NCI-H1417 treated with DMSO at 0.1 percent for 48 hours (cell line): ENCODE measurements at places on chromosomes 11 and 22.

DNA sequence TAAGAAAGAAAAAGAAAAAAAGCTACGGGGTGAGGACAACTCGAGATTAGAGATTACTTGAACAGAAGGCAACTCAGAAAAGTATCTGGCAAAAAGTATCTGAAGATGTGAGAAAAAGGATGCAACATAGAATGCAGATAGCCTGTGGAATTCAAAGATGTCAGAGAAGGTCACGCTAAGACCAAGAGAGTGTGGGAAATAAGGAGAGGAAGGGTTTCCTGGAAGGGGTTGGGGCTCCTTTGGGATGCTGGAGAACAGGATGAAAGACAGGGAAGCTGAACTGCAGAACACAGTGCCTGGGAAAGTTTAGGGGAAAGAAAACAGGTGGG, 1.2 kb downstream of the GUCY1A2 start:
- DNase-seq = no peak

GRCh38 chr22:48600681-48601080, 1227.0 kb downstream of the BRD1 start:
- no peak for DNase-seq

DNA sequence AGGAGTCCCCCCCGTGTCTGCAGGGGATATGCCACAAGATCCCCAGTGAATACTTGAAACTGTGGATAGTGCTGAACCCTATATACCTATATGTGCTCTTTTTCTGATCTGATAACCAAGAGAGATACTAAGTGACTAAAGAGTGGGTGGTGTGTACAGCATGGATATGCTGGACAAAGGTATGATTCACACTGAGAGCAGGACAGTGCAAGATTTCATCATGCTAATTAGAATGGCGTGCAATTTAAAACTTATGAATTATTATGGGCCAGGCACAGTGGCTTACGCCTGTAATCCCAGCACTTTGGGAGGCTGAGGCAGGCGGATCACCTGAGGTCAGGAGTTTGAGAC, 90.2 kb upstream of the ALKBH3 start:
- DNase-seq = no peak

DNA sequence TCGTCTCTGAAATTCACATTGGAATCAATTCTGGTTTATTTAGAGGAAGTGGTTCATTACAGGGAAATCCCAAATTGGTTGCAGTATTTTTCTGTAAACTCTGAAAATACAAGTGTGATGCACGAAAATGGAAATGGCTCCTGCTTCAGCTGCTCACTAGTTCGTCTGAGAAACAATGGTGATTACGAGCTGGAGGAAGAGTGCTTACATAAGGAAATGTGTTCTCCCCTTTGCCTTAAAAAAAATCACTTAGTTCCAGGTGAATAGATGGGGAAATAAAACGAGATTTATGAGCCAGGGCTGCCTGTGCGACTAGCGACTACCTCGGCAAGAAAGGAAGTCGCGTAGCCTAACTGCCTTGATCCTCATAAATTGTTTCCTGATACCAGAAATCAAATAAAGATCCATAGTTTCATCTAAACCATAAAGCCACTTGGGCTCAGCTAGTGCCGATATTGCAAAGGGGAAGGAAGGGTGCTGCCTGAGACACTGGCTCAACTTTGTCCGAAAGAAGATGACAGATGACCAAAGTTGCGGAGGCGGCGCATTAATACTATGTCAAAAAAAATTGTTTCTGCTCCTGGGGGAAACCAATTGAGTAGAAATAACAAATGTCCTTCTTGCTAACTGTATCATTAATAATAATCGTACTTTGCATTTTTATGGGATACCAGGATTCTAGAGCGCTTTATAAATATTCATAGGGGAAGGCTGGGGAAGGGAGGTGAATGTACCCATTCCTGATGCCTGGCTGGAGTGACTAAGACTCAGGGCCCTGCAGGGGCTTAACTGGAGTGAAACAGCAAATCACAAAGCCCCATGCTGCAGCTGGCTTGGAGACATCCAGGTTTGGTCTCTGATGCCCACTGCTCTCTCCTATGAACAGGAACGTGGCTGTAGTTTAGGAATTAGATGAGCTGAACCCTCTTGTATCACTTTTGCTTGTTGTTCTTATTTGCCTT, 185.7 kb downstream of the BLID start:
- no peak for DNase-seq

DNA sequence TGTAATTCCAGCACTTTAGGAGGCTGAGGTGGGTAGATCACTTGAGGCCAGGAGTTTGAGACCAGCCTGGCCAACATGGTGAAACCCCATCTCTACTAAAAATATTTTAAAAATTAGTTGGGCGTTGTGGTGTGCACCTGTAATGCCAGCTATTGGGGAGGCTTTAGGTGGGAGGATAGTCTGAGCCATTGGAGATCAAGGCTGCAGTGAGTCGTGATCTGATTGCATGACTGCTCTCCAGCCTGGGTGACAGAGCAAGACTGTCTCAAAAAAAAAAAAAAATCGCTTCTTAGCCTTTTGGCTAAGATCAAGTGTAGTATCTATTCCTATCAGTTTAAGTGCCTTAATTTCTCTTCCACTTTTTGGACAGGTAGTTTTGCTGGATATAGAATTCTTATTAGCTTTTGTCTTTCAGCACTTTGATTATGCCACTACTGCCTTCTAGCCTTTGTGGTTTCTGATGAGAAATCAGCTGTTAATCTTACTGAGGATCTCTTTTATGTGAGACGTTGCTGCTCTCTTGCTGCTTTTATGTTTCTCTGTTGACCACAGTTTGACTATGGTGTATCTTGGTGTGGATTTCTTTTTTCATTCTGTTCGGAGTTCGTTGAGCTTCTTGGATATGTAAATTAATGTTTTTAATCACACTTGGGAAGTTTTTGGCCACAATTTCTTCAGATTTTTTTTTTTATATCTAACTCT, 24.7 kb downstream of the CHEK1 start:
- DNase-seq = no peak

DNA sequence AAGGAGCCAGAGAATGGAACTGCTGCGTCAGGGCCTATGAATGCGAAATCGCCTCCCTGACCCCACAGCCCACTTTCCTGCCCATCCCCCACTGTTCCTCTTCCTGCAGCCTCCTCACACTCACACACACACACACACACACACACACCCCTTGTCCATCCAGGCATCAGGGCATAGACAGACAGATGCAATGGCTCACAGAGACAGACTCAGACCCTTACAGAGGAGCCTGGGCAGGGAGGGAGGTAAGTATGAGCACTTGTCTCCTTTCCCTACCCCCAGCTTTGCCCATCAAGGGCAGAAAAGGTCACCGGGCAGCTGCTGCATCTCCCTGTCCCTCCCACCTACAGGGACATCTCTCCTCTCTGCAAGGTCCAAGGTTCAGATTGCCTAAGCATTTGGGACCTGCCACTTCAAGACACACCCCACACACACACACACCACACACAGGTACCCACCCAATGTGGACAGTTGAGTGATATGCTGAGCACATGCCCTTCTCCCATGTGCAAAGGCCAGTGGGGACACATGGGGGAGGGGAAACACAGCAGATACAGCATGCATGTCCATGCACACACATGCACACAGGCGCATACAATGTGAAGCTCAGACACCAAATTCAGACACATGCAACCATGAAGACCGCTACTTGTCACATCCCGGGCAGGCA, 2.0 kb upstream of the NRXN2 start:
- no peak for DNase-seq

GRCh38 chr22:40908895-40909294, 42.3 kb upstream of the RBX1 start:
- DNase-seq = no peak

DNA sequence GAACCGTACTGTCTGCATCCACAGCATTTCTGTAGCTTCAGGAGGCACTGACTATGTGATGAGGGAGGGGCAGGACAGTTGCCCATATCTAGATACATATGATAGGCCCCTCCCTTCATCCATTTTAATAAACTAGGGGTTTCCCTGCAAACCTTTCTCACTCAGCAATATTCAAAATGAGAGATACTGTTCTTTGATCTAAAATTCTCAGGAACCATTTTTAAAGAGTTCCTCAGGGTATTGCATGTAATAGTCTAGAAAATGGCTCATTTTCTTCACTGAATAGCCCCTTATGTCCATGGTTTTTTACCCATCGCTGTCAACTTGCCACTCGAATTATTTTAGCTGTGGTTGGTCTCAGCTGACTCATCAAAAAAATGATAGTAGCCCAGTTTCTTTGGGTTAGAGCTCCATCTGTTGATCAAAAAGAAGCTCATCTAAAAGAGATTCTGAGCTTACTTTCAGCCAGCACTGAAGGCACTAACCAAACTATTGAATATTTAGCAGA, 37.0 kb upstream of the DNAJB7 start:
- no peak for DNase-seq

DNA sequence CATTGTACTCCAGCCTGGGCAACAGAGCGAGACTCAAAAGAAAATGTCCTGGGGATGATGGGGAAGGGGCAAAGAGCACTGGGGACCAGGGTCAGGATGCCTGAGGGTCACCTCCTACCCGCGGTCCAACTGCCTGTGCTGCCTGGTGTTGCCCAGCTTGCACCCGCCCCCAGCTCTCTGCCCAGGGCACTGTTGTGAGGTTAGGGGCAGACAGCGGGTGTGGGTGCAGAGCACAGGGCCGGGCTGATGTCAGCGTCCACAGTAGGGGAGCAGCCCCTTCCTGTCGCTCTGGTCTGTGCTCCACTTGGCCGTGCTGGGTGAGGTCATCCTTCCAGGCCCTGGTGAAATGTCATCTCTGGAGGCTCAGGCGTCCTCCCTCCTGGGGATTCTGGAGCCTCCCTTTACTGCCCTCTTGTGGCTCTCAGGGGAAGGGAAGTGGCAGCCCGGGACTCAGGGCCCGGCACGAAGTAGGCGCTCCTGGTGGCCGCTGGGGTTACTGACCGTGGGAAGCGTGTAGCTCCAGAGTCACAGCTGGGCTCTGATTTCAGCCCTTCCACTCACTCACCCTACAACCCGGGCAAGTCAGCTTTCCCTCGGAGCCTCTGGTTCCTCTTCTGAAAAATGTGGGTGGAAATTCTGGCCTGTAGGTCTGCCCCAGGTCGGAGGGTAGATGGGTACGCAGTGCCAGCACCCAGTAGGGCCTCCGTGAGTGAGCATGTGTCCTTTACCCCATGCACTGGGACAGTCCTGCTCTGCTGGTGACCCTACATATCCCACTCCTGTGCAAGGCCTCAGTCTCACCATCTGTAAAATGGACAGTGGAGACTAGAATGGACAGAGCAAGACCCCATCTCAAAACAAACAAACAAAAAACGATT, 17.3 kb upstream of the PRR5 start:
- DNase-seq = peak; percentile 2

DNA sequence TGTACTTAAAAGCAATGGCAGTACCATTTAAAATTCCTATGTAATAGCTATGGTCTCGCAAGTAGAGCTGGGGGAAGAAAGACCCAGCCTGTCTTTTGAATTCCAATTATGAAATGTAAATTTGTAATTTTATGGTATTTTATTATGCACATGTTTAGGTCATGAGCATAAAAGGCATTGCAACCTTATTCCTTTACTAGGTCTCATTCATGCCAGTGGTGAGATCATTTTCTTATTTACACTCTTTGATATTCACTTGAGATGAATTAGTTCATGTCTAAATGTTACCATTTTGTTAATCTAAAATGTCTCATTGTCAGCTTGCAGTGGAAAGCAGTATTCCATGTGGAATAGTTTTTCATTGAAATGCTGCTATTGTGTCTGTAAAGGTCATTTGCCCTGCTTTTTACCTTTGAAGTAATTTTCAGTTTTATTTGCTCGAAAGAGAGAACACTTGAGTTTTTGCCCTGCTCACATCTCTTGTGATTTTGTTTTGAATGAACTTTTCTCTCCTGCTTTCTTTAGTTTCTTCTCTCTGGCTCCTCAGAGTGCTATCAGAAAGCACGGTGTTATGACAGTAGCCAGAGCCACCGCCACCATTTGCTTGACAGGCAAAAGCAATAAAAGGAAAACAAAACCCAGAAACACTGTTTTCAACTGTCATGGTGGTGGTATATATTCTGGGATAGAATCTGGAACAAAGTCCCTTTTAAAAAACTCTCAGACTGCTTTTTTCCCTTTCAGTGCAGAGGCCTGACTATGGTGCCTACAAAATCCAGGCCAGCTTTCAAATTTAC, 37.2 kb upstream of the RAG2 start:
- no peak for DNase-seq

DNA sequence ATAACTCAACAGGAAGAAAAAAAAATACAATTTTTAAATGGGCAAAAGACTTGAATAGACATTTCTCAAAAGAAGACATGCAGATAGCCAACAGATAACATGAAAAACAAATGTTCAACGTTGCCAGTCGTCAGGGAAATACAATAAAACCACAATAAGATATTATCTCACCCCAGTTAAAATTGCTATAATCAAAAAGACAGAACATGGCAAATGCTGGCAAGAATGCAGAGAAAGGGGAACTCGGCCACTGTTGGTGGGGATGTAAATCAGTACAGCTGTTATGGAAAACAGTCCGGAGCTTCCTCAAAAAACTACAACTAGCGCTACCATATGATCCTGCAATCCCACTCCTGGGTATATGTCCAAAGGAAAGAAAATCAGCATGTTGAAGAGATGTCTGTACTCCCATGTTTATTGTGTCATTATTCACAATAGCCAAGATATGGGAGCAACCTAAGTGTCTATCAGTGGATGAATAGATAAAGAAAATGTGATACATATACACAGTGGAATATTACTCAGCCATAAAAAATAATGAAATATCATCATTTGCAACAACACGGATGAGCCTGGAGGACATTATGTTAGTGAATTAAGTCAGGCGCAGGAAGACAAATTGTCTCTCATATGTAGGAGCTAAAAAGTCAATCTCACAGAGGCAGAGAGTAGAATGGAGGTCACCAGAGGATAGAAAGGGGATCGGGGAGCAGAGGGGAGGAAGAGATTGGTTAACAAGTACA, 12.2 kb upstream of the CYTH4 start:
- DNase-seq = no peak

- no peak for DNase-seq
Measured at GRCh38 chr11:61837411-61838005, 9.4 kb downstream of the FADS2 start.

DNA sequence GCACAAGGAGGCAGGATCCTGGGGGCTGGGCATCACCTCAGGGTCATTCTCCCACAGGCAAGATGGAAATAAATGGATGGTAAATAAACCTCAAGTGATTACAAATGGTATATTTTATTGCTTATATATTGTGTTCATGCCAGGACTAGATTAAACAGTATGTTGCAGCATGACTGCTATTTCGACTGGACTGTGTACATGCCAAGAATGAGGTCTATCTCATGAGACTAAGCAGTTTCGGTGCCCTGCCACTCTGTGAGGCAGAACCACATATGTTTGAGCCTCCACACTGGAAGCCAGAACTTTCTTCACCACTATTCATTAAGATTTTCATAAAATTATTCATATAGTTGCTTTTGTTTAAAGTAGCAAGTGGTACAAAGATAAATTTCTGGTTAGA, 140.2 kb downstream of the DDX10 start:
- no peak for DNase-seq
